ENCODE measurements at places on chromosomes 11 and 22.

GRCh38 chr22:41177622-41178424 lies 27.3 kb upstream of the L3MBTL2 start:
- no peak for DNase-seq

- DNase-seq, result no peak
These were observed 143.9 kb downstream of the INSC start for GRCh38 chr11:15258433-15259165.

DNA sequence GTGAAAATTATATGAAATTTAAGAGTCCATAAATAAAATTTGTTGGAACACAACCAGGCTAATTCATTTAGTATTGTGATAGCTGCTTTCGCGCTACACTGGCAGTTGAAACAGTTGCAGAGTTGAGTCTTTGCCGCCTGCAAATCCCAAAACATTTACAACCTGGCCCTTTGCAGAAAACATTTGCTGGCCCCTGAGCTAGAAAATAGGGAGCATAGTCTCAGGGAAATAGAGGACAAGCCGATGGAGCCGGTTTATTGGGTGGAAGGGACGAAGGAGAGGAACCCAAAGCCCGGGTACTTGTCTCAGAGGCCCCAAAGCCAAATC lies 527 bp upstream of the SAC3D1 start:
- no peak for DNase-seq

DNA sequence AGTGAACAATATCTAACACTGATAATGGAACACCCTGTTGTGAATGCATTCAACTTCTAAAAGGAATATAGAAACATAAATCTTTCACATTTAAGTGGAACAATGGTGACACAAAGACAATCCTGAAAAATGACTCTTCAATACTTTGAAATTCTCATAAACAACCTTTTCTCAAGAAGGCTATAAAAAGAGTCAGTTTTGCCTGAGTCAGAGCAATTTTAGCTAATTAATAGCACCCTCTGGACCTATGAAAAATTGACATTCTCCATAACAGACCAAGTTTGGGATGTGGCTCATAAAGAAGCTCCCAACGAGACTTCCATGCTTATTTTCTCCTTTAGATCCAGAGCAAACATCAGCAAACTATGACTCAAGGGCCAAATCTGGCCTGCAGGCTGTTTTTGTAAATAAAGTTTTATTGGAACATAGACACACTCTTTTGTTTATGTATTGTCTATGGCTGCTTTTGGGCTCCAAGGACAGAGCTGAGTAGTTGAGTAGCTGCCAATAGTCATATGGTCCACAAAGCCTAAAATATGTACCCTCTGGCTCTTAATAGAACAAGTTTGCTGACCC lies 108.0 kb downstream of the MAML2 start:
- no peak for DNase-seq

- no peak for DNase-seq
These were observed 2.2 kb upstream of the P2RX6 start for GRCh38 chr22:21012446-21013407.

DNA sequence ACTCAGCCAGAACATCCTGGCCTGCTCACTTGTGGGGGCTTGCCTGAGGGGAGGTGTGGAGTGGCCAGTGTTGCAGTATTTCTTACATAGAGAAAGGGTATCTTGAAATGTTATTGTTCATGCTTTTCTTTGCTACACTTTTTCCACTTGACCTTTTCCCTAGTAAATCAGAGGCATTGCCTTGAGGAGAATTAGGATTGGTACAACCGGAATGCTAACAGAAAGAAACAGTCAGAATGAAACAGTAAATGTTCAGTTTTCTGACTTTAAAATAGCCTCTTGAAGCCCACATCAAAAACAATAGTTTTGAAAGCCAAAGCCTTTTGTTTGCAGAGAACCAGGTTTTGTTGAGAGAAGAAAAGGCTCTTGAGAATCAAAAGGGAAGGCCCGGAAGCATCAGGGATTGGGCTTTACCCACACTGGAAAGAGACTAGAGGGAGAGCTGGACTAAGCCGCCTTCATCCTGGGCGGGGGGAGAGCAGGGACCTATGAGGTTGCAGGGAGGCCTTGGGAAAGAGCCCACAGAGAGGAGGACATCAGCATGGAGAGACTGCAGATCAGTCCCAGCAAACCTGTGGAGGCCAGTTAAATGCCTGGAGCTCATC lies 12.4 kb downstream of the ADM start:
- no peak for DNase-seq

DNA sequence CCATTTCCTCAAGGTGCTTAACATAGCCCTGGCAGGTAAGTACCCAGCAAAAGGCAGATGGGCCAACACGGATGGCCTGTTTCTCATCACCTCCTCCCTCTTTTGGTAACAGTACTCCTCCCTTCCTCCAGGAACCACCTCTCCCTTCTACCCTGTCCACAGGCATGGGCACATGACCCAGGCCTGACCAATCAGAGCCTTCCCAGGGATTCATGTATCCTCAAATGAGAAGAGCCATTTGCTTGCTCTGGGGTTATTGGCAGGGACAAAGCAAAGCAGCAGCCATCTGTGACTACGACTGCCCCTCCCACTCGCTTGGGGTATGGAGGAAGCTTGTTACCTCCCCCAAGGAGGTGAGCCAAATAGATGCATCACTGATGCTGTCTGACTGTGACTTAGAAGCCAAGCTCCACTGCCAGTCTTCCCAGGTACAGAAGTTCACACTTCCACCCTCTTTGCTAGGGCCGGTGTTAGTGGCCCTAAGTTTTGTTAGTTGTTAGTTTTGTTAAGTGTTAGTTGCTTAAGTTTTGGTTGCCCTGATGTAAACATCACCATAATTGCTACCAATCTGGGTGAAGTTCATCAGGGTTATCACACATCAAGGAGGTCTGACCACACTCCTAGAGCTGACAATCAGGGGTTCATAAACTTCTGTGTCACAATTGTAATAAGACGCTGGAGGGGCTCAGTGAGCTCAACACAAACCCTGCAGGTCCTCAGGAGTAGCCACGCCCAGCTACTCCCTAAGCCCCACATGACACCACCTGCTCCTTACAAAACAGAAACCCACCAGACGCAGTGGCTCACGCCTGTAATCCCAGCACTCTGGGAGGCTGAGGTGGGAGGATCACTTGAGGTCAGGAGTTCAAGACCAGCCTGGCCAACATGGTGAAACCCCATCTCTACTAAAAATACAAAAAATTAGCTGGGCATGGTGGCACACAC lies 57.3 kb downstream of the ARFGAP3 start:
- no peak for DNase-seq

- DNase-seq, result no peak
These were observed 920.1 kb upstream of the CNTN5 start for GRCh38 chr11:98100689-98101088.

DNA sequence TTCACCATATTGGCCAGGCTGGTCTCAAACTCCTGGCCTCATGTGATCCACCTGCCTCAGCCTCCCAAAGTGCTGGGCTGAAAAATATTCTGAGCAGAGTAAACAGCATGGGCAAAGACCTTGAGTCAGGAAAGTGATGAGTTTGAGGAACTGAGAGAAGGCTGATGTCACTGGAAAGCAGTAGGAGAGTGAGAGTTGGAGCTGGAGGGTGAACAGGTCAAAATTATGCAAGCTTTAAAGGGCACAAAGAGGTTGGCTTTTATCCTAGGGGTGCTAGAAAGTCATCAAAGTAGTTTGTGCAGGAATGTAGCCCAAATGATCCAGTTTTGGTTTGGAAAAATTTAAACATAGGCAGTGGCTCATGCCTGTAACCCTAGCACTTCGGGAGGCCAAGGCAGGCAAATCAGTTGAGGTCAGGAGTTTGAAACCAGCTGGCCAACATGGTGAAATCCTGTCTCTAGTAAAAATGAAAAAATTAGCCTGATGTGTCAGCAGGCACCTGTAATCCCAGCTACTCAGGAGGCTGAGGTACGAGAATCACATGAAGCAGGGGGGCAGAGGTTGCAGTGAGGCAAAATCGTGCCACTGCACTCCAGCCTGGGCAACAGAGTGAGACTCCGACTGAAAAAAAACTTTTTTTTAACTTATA lies 44.7 kb upstream of the CXCR5 start:
- DNase-seq, result no peak

DNA sequence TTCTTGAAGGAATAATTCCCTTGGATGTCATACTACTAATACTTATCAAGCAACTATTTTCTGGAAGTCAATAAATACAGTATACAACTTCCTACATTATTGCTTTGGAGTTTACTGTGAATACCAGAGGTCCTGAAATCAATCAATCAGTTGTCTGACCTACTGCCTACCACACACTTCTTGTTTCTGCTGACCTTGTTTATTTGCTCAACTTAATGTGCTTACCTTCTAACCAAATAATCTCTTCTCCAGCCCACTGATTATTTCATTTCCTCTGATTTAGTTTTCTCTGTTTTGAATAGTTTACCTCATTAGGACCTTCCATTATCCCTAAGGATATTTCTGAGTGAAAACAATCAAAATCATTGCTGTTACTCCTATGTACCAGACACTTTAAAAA lies 523.6 kb upstream of the ARHGAP42 start:
- DNase-seq, result no peak

DNA sequence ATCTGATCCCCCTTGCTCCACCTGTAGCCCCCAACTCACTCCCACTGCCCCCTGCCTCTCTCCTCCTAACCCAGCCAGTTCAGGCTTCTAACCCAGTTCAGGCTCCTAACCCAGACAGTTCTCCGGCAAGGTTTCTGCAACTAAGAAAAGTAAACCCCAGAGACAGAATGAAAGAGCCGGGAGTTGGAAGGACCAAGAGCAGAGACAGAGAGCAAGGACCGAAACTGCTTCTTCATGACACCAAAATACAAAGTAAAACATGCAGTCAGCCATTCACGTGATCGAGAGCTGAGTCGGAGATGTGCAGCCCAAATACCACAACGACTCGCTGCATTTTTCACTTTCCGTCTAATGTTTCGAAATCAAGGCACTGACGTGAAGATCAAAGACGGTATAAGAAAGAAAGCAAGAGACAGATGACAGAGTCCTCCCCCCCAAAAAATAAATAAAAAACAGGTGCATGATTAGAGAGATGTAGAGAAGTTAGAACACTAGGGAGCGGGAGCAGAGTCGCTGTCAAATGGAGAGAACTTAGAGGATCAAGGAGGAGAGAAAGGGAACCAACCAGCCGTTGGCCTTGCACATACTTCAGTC lies 884 bp downstream of the IL10RA start:
- no peak for DNase-seq

DNA sequence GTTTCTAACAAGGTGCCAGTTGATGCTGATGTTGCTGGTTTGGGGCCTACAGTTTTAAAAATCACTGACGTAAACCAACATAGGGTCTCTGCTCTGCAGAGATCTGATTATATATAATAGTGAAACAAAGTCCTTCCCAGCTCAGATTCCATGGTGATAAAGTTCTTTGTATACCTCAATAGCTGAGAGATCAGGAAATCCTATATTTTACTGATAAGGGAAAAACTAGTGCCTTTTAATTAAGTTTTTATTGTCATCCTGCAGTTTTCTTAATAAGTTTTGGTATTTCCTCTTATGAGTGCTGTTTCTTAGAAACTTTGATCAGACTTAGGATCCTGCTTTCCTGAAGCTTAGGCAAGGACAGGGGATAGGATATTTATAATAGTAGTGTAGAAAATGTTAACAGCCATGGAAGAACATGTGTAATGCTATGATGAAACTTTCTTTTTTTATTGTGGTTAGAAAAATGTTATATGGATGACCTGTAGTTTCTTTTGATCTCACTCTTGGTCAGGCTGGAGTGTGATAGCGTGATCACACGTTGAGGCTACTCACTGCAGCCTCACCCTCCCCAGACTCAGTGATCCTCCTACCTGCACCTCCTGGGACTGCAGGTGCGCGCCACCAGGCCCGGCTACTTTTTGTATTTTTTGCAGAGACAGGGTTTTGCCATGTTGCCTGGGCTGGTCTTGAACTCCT lies 14.1 kb downstream of the CAPRIN1 start:
- no peak for DNase-seq

DNA sequence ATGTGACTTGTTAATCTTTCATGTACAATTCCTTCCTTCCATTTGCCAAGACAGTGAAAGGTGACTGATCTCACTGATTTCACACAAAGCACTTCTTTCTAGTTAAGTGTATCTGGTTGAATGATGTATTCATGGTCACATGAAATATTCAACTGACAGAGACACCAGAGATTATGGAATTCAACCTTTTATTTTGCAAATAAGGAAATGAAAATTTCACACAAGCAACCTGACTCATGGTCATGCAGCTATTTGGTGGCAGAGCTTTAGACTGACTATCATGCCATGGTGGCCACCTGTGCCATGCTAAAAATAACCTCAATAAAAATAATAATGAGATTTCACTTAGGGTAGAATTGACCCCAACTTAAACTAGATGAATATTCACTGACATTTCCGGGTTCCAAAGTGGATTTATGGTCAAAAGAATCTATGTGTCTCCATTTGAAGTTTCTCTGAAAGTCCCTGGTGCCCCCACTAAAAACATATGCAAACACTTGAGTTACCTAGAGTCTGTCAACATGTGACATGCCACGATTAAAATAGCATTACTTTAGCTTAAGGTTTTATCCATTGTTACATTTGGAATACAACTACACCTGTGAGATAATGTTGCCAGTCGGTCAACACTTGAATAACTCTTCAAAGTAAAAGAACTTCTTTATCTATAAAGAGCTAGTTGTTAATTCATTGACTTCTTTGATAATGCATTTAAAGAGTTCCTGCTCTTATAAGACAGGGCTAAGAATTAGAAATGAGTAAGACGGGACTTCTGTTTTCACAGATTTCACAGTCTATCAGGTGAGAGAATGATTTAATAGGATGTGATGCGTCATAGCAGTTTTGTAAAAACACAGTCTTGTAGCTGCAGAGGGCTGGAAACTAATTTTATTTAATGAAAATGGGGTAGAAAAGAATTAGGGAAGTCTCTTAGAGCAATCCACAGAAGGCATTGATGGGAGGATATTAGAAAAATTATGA lies 94.6 kb upstream of the OR9G4 start:
- DNase-seq, result no peak

DNA sequence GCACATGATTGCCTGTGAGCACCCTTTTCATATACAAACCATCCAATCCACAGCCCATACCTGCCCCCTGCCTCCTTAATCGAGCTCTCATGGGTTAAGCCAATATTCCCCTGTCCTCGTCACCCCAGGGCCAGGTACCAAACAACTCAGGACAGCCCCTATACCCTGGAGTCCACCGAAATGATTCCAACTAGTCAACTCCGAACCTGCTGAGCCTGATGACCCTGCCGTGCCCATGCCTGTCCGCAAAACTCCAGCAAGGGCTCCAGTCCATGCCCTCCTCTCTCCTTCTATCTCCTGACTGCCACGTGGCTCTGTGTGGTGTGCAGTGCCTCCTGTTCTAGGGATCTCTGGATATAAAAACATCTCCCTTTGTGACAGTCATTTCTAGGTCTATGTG lies 35.5 kb upstream of the SYT13 start:
- no peak for DNase-seq

- DNase-seq, result no peak
These were observed 5.4 kb upstream of the HDHD5 start for GRCh38 chr22:17164392-17165024.

- no peak for DNase-seq
These were observed 4.7 kb upstream of the OR52N2 start for GRCh38 chr11:5803982-5804381.

DNA sequence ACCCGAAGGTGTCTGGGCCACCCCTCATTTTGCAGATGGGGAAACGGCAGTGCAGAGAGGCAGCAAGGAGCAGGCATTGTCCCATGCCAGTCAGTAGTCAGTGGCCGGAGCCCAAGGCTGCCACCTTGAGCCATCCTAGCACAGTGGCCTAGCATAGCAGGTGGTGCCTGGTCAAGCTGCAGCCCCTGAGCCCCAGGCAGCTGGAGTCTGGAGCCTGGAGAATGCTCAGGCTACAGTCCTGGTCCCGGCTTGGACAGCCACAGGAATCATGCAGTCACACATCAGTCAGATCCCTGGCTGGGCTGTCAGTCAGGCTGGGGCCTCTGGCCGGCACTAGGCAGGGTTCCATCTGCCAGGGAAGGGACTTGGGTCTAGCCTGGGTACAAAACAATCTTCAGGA lies 18.6 kb downstream of the KCNC1 start:
- DNase-seq, result no peak
